ENCODE measurements at places on chromosomes 2 and 18.

GRCh38 chr2:205786976-205787375 is 104.7 kb downstream of the NRP2 start:
- no peak for DNase-seq

DNA sequence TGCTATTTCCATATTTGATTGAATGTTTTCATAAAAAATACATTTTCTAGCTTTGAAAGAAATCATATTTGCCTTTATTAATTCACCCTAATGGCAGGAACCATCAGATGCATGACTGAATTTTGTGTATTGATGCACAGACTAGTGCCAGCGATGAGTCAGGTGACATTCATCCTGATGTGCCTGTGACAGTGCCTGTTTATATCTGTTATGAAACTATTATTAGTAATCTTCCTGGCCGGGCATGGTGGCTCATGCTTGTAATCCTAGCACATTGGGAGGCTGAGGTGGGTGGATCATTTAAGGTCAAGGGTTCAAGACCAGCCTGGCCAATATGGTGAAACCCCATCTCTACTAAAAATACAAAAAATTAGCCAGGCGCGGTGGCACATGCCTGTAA is 170.0 kb downstream of the TSN start:
- no peak for DNase-seq

DNA sequence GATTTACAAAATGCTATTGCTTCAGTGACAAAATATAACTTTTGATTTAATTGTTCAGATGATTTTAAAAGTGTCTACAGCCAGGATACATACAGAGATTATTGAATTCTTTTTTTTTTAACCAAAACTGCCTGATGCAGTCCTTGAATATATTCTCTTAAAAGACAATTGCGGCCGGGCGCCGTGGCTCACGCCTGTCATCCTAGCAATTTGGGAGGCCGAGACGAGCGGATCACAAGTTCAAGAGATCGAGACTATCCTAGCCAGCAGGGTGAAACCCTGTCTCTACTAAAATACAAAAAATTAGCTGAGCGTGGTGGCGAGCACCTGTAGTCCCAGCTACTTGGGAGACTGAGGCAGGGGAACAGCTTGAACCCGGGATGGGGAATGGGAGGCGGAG is 497.0 kb upstream of the FSIP2 start:
- DNase-seq, result no peak

DNA sequence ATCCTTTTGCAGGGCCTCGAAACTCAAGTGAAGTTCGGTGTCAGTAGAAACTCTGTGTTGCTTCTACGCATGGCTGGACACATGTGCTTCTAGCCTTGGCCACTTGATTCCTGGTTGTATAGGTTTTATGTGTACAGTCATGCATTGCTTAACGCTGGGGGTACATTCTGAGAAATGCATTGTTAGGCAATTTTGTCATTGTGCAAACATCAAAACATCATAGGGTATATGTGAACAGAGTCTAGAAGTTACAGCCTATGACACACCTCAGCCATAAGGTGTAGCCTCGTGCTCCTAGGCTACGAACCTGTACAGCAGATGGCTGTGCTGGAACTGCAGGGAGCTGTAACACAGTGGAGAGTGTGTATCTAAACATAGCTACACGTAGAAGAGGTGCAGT is 39.4 kb downstream of the TMEM18 start:
- peak; percentile 62 for DNase-seq

DNA sequence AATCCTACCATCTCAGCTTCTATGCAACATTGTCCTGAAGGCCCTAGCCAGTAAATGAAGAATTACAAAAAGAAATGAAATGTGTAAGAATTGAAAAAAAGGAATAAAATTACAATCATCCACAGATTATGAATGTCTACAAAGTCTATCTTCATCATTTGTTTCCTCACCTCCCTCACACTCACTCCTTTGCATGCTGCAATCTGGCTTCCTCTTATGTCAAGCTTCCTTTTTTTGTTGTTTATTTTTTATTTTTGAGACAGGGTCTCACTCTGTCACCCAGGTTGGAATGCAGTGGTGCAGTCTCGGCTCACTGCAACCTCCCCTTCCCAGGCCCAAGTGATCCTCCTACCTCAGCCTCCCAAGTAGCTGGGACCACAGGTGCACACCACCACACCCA is 129.0 kb downstream of the CABYR start:
- DNase-seq, result no peak

DNA sequence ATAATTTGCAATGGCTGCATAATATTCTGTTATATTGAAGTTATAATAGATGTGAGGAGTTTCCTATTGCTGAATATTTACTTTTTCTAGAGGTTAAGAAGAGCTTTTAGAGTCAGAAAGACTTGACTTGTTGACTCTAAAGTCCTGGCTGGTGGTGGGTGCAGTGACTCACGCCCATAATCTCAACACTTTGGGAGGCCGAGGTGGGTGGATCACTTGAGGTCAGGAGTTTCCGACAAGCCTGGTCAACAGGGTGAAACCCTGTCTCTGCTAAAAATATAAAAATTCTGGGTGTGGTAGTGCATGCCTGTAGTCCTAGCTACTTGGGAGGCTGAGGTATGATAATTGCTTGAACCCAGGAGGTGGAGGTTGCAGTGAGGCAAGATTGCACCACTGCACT is 33.9 kb upstream of the ATIC start:
- peak; percentile 75 for DNase-seq

GRCh38 chr2:118849226-118850167 is 2.0 kb upstream of the EN1 start:
- DNase-seq, result no peak

GRCh38 chr2:85713836-85714235 is 19.7 kb downstream of the GNLY start:
- DNase-seq, result no peak

GRCh38 chr2:143823876-143824275 is 694.7 kb downstream of the ARHGAP15 start:
- DNase-seq, result no peak

DNA sequence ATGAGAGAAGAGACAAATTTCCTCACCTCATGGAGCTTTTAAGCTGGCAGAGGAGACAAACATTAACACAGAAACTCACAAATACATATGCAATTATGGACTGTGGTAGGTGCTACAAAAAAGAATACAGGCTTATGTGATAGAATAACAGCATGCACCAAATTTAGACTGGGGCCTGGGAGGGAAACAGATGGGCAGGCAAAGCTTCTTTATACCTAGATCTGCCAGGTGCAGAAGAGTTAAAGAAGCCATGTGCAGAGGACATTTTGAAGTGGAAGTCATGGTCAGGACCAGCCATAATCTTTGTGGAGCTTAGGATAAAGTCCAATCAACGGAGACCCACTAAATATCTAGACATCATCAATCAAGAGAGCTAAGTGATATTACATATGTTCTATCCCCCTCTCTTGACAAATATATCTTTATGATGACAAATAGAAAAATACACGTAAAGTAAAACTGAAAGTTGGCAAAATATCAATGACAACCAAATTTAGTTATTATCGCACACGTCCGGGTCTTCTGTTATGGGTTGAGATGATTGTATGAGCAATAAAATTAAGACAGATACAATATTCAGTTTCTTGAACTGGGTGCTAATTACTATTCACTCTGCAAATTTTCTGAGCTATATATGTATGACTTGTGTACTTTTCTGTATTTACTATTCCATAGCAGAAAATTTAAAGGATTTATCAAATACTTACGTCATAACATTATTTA is 44.1 kb downstream of the CD28 start:
- no peak for DNase-seq

GRCh38 chr2:31082002-31082401 is 56.2 kb downstream of the GALNT14 start:
- no peak for DNase-seq

DNA sequence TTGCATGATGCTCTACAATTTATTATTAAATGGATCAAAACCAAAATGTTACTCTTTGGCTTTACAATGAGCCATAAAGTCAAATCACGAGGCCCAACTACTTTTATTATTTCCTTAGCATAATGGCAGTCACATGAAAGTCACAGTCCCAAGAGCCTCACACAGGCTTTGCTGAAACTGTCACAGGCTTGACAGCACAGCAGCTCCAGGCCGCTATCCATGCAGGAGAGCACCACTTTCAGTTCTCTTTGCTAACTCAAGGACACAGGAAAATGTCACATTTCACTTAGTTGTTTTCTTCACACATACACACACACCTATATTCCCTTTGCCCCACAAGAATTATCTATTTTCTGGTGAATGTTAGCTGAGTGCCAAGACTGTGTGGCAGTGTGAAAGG is 11.1 kb upstream of the MSGN1 start:
- no peak for DNase-seq

DNA sequence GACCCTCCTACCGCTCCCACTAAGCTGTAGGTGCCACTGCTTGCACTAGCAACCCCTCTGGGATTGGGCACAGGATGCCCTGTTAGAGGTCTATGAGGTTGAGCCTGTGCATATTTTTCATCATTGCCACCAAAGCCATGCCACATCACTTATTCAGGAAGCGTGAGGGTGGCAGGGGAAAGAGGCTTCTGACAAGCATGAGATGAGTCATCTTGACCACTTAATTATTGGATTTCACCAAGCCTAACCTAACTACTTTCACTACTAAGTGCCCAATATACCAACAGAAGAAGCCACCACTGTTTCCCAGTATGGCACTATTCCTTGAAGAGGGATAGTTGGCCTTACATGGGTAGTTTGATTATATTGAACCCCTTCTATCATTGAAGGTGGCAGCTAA is 181.3 kb upstream of the EPHA4 start:
- DNase-seq, result no peak

GRCh38 chr2:196268025-196268424 is 96.6 kb upstream of the STK17B start:
- DNase-seq, result no peak

DNA sequence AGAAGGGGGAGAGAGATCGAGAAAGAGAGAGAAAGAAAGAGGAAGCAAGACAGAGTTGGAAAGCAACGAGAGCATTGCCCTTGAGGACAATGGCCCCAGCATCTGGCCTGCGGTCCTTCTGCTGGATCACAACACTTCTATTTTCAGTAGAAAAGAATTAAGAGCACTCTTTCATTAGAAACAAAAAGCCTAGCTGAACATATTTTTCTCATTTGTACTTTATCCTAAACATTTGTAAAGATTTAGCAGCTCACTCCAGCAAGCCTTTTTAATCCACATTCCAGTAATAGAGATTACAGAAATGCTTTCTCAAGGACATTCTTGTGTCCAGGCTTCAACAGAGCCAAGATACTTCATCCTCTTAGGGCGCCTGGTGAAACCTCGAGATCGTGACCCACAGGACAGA is 31.6 kb upstream of the AFF3 start:
- no peak for DNase-seq

GRCh38 chr18:70295192-70296188 is 6.6 kb downstream of the SOCS6 start:
- no peak for DNase-seq
